ENCODE measurements at places on chromosomes 3 and 15. TPM values are rescaled to one million over a fixed set of nuclear protein-coding genes. Genes with fewer than 3 reads are reported as not detected.

Gene HGD
- 4.0 TPM for total RNA-seq

Gene SAXO2
- 0.83 TPM for total RNA-seq

Gene MON1A
- total RNA-seq: 7.9 TPM

Gene GADL1
- not detected for total RNA-seq

Gene EPHA3
- total RNA-seq: not detected

Gene RARB
- total RNA-seq: not detected

Gene RNF13
- 69.7 TPM for total RNA-seq

Measured in natural killer cell (primary cell).